ENCODE measurements at places on chromosomes 2 and 18. TPM values are rescaled to one million over a fixed set of nuclear protein-coding genes. Genes with fewer than 3 reads are reported as not detected.

- no peaks in the 10 kb centered on the region for H3K27me3 ChIP-seq
- H3K27ac ChIP-seq, result no peak overlapping the region
- no peaks in the 10 kb centered on the region for H3K36me3 ChIP-seq
- H3K4me3 ChIP-seq, result no peak overlapping the region
- no peak for DNase-seq
Measured at GRCh38 chr2:26068602-26069298, 34.9 kb downstream of the RAB10 start.

Gene CENPA
- total RNA-seq, result 2.1 TPM

Gene SERPINB4
- not detected for total RNA-seq

Gene ALPG
- not detected for total RNA-seq

Gene AQP12B
- 9.6 TPM for total RNA-seq

DNA sequence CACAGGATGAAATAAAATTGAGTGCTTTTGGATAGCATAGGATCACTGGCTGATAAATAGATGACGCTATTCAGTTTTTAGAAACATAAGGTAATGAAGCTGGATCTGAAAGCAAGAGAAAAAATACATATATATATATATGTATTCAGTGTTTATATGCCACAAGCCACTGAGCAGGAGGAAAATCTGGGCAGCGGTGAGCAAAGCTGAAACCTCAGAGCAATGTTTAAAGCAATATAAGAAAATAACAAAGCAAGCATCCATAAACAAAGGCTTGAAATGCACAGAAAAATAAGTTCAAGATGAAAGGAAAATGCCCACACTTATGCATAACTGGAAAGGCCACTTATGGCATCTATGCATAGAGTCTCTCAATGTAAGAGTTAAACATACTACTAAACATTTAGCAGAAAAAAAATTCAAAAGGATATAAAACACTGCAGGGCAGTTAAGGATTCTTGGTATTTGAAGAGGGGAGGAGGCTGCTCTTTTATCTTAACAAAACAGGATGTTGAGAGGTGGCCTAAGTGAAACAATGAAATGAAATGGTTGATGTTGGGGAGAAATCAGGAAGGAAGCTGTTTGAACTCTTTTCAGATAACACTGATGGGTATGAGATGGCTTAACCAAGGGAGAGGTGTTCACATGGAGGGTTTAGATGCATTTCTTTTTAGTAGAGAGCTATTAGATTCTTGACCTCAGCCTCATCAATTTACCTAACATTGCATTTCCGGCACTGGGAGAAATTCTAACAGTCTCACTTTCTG, 129.1 kb downstream of the ARHGAP15 start:
- H3K4me3 ChIP-seq, result no peak overlapping the region
- DNase-seq, result no peak
- no peaks in the 10 kb centered on the region for H3K36me3 ChIP-seq
- H3K27me3 ChIP-seq, result no peaks in the 10 kb centered on the region

Gene SAG
- total RNA-seq, result not detected

- DNase-seq, result no peak
- no peak overlapping the region for H3K4me3 ChIP-seq
- H3K4me1 ChIP-seq, result no peaks in the 10 kb centered on the region
- H3K36me3 ChIP-seq, result no peaks in the 10 kb centered on the region
- H3K27me3 ChIP-seq, result no peaks in the 10 kb centered on the region
Measured at GRCh38 chr18:49847524-49847923, 34.2 kb upstream of the ACAA2 start.

DNA sequence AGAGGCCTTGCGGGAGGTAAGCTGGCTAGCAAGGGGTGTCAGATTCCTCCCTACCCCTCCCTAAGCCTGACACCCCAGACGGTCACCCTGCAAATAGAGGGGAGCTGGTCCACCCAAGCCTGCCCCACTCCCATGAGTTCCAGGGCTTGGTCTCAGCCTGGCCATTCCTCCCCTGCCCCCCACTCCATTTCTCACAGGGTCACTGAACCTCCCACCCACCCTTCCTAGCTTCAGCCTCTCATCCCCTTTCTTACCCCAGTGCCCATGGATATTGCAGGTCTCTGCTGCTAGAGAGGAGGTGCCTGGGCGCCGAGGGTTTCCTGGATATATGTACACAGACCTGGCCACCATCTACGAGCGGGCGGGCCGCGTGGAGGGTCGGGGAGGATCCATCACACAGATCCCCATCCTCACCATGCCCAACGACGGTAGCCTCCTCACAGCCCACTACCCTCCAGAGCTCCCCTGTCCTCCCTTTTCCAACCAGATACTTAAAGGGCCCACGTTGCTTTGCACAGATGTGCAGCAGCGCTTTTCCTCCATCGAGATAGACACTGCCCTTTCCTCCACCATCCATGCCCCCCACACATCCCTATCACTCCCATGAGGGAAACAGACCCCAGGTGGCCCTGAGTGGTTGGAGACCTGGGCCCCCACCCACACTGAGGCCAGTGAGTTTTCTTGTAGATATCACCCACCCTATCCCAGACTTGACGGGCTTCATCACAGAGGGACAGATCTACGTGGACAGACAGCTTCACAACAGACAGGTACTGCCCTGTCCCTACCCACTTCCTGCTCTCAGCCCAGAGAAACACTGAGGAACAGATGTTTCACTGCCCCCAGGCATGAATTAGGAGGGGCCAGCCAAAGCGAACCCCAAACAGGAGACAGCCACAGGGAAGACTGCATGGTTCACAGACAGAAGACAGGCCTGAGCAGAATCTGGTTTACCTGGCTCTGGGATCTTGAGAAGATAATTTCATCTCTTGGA, 15.2 kb upstream of the ANKRD53 start:
- H3K27ac ChIP-seq, result no peak overlapping the region
- H3K4me3 ChIP-seq, result no peak overlapping the region
- H3K4me1 ChIP-seq, result no peaks in the 10 kb centered on the region
- peaks cover 6% of the 10 kb centered on the region for H3K27me3 ChIP-seq
- no peak for DNase-seq

DNA sequence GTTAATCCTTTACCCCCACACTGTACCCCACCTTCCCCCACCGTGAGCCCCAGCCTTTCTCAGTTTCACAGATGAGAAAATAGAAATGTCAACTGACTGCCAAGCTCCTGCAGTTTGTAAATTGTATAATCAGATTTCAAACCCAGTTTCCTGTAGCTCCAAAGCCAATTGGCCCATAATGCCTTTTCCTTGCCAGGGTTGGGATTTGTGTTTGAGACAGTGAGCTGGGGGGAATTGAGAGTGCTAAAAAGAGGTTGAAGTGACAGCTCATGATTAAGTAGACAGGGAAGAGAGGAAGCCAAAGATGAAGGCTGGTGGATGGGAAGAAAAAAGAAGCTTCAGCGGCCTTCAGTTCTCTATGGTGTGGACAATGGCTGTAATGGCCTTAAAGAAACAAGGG, 10.7 kb downstream of the OSBPL6 start:
- no peak for DNase-seq
- H3K36me3 ChIP-seq, result no peaks in the 10 kb centered on the region
- H3K27ac ChIP-seq, result no peak overlapping the region
- H3K27me3 ChIP-seq, result no peaks in the 10 kb centered on the region
- no peak overlapping the region for H3K4me3 ChIP-seq

Gene NOSTRIN
- total RNA-seq, result 96.5 TPM

Gene CHRNG
- total RNA-seq, result not detected
